Activated CD4-positive, alpha-beta T cell treated with anti-CD3 and anti-CD28 coated beads for 36 hours (primary cell): ENCODE measurements at places on chromosomes 7 and 10.

GRCh38 chr10:130689743-130690626 is 553.8 kb downstream of the GLRX3 start:
- no peaks in the 10 kb centered on the region for H3K4me1 ChIP-seq
- no peak for DNase-seq
- H3K27ac ChIP-seq, result no peak overlapping the region

DNA sequence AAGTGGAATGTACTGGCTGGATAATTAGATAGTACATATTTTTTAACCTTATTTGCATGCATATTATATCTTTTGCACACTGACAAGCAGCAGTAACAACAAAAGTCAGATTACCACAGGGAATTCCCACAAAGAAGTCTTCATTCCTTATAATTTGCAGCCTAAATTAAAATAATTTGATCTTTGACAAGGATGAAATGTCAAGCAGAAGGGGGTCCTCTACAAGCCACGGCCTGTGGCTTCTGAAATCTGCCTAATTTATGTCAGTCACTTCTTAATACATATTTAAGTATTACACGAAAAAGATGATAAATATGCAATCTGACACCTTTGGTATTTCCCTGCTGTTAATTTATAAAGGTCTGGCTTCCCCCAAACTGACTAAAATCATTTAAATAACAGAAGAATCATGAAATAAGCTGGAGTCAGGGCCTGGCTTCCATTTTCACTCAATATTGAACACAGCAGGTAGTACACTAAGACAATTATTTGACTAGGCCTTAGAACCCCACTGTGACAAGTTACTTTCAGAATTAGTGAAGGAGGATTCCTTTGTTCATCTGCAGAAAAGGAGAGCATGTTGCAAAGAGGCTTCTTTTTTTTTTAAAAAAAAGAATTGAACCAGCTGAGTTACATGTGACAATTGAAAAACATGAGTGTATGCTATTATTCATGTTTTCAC is 351.1 kb upstream of the ETV1 start:
- no peak overlapping the region for H3K27ac ChIP-seq
- H3K27me3 ChIP-seq, result no peaks in the 10 kb centered on the region
- DNase-seq, result no peak
- no peaks in the 10 kb centered on the region for H3K36me3 ChIP-seq
- H3K4me1 ChIP-seq, result no peaks in the 10 kb centered on the region

DNA sequence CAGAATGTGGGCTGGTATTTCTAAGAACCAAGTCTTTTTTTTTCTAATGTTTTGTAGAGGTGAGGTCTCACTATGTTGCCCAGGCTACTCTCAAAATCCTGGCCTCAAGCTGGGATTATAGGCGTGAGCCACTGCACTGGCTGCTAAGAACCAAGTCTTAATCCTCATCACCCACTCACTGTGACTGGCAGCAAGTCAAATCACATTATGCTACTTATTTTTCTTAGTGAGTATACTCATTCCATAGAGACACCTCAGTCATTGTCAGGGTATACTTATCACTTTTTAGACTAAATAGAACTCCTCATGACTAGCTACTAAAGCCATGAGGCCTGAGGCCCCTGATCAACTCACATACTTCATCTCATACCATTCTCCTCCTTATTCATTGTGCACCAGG is 116.1 kb downstream of the STRA8 start:
- H3K27ac ChIP-seq, result no peak overlapping the region
- DNase-seq, result no peak
- H3K4me3 ChIP-seq, result no peak overlapping the region
- peaks cover 2% of the 10 kb centered on the region for H3K27me3 ChIP-seq

- peak within 1 kb of the TSS; percentile 90 for H3K4me3 ChIP-seq
- H3K4me1 ChIP-seq, result peaks cover 22% of the 10 kb centered on the region
- peak; percentile 84 for DNase-seq
- H3K27ac ChIP-seq, result peak within 1 kb of the TSS; percentile 92
- peaks cover 20% of the 10 kb centered on the region for H3K36me3 ChIP-seq
- no peaks in the 10 kb centered on the region for H3K27me3 ChIP-seq
Observed at GRCh38 chr7:100867040-100867775, at the start of gene TRIP6. TRIP6 (plus strand) TSS chr7:100867387; CDS start chr7:100867498, 111 bp downstream.

GRCh38 chr10:12259988-12260387 is 64.0 kb downstream of the CDC123 start:
- peaks cover 9% of the 10 kb centered on the region for H3K4me1 ChIP-seq
- peaks cover under 1% of the 10 kb centered on the region for H3K36me3 ChIP-seq
- no peak overlapping the region for H3K27ac ChIP-seq
- H3K4me3 ChIP-seq, result no peak overlapping the region

GRCh38 chr7:152673897-152674296 is 2.0 kb downstream of the XRCC2 start:
- no peak overlapping the region for H3K27ac ChIP-seq
- DNase-seq, result no peak
- peaks cover 31% of the 10 kb centered on the region for H3K36me3 ChIP-seq
- peaks cover 8% of the 10 kb centered on the region for H3K4me1 ChIP-seq

DNA sequence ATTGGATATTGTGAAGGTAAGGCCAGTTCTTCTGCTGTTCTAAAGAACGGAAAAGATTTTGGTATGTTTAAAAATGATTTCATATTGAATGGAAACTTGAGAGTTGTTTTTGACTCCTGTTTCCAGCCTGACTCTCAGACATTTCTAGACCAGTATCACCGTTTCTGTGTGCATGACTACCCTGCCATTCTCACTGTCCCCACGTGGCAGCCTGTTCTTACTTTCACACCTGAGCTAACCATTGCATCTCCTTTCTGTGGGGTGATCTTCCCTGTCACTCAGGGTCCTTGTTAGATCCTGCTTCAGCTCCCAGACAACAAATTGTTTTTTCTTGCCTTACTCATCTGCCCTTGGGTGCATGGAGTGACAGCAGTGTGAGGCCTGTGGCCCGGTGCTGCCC is 38.9 kb downstream of the GLRX3 start:
- DNase-seq, result peak; percentile 57
- peaks cover 38% of the 10 kb centered on the region for H3K4me1 ChIP-seq
- H3K36me3 ChIP-seq, result peaks cover 43% of the 10 kb centered on the region

GRCh38 chr7:133678137-133678814 is 425.4 kb downstream of the EXOC4 start:
- no peak overlapping the region for H3K27ac ChIP-seq
- H3K27me3 ChIP-seq, result no peaks in the 10 kb centered on the region
- no peak for DNase-seq
- H3K4me3 ChIP-seq, result no peak overlapping the region
- H3K36me3 ChIP-seq, result peaks cover 5% of the 10 kb centered on the region
- peaks cover 11% of the 10 kb centered on the region for H3K4me1 ChIP-seq

DNA sequence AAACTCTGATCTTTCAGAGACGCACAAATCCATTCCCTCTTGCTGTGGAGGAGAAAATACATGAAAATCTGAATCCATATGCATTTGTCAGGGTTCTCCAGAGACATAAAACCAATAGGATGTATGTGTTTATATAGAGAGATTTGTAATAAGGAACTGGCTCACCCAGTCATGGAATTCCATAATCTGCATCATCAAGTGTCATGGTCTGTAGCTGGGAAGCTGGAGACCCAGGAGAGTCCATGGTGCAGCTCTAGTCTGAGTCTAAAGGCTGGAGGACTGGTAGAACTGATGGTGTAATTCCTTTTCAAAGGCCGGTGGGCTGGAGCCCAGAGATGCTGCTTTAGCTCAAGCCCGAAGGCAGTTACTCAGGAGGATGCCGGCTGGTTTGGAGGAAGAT is 134.0 kb downstream of the TCF7L2 start:
- H3K4me1 ChIP-seq, result no peaks in the 10 kb centered on the region
- H3K27me3 ChIP-seq, result no peaks in the 10 kb centered on the region
- no peak for DNase-seq
- no peaks in the 10 kb centered on the region for H3K36me3 ChIP-seq
- no peak overlapping the region for H3K4me3 ChIP-seq
- H3K27ac ChIP-seq, result no peak overlapping the region

DNA sequence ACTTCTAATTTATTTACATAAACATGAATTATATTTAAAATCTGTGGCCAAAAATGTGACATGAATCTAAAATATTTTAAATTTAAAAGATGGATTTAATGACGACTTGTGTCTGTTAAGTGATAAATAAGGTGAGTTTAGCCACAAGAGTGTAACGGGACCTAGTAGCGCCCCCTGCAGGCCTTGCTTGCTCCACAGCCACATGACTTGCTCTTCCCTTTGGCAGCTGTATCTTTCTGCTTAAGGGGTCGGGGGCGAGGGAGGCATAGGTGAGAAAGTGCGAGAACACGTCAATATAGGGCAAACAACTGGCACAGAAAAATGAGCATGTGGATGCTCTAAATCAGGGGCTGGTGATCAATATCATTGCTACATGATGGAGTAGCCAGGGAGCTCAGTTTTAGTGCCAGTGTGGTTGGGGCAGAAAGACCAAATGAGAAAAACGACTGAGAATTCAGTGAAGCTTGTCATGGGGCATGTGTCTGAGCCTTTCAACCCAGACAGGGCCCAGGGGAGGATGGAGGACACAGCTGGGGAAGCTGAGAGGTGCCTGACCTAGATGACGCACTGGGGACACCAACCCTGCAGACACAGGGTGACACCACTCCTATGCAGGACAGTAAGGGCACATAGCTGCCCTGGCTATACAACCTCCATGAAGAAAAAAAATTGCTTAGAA is 49.8 kb downstream of the PAXIP1 start:
- H3K4me1 ChIP-seq, result no peaks in the 10 kb centered on the region
- H3K4me3 ChIP-seq, result no peak overlapping the region
- H3K27ac ChIP-seq, result no peak overlapping the region
- H3K27me3 ChIP-seq, result no peaks in the 10 kb centered on the region

DNA sequence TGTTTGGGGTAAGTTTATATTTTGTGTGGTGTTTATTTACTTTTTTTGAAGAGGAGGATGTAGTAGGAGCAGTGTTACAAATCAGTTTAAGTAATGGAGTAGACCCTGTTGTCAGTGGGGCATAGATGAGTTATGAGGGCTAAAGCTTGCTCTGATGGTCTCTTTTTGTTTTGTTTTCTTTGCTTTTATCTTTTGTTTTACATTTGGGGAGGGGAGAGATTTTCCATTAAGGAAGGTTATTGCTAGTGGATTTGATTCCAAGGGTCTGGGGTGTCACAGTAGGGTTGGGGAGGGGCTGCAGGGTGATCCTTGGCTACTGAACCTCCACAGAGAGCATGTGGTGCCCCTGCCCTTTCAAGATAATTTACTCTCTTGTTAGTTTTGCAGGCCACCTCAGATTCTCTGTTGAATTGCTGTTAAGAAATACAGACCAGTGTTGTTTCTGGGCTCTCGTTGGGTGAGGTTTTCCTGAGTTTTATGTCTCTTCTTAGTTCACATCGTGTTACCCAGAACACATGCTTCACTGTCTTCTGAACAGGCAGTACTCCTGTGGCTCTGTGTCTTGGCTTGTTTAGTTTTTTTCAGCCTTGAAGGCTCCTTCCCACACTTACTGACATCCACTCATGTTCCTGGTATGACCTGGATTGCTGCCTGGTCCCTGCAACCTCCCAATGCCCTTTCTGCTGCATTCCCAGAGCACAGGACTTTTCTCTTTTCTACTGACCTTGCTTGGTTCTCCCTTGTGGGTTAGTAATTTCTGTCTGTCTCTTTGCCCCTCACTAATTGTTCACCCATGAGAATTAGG is 4.2 kb downstream of the KIFBP start:
- H3K27me3 ChIP-seq, result no peaks in the 10 kb centered on the region
- peaks cover 14% of the 10 kb centered on the region for H3K36me3 ChIP-seq
- peaks cover 59% of the 10 kb centered on the region for H3K4me1 ChIP-seq
- DNase-seq, result no peak
- no peak overlapping the region for H3K4me3 ChIP-seq
- H3K27ac ChIP-seq, result peak overlapping the region; percentile 38

GRCh38 chr7:115953592-115954255 is 76.8 kb downstream of the TFEC start:
- H3K27ac ChIP-seq, result no peak overlapping the region
- H3K36me3 ChIP-seq, result no peaks in the 10 kb centered on the region

DNA sequence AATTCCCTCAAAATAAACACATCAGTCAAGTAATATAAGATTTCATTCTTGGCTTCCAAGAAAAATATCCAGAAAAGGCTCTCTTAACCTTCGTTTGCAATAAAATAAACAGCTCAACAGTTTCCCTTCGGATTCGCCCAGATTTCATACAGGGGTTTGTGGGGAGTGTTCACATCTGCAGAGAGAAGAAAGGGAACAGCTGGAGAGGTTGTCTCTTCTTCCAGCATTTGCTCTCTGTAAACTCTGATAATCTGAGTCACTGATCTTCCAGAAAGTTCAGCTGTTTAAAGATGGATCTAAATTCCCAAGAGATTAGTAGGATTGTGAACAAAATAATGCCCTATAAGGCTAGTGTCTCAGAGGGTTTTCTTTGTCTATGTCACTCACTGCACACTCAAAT is 277.9 kb downstream of the HPSE2 start:
- no peaks in the 10 kb centered on the region for H3K36me3 ChIP-seq
- no peak overlapping the region for H3K4me3 ChIP-seq
- H3K4me1 ChIP-seq, result no peaks in the 10 kb centered on the region

GRCh38 chr7:120867932-120868331 is 10.0 kb upstream of the TSPAN12 start:
- DNase-seq, result no peak
- peaks cover 39% of the 10 kb centered on the region for H3K27me3 ChIP-seq
- H3K4me1 ChIP-seq, result no peaks in the 10 kb centered on the region
- no peak overlapping the region for H3K4me3 ChIP-seq

DNA sequence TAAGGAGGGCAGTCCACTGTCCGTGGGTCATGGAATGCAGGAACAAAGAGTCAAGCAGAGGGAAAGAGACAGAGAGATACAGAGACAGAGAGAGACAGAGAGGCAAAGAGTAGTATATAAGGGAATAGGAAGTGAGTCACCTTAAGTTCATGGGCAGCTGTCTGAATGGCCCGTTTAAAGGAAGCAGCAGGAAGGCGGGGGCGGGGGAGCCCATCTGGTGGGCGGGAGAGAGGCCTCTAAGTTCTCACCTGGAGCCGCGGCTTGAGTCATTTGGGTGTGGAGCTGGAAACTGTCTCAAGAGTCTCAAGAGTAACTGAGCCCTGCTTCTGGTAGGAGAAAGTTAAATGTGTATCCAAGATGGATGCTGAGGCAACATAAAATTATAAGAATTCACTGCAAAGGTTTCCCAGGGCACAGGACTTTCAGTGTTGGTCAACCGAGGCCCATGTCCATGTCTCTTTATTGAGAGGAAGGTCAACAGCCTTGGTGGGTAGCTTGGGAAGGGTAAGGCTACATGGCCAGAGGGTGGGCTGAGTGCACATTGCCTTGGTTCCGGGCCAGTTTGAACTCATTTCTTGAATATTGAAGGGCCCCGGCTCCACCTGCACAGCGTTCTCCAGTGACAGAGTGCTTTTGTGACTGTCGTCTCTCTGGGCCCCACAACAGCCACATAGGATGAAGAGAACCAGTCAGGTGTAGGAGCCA is 85.5 kb upstream of the CACUL1 start:
- H3K4me1 ChIP-seq, result peaks cover 19% of the 10 kb centered on the region
- H3K27ac ChIP-seq, result peak overlapping the region; percentile 86
- no peaks in the 10 kb centered on the region for H3K36me3 ChIP-seq
- H3K4me3 ChIP-seq, result peak overlapping the region; percentile 5
- peak; percentile 93 for DNase-seq

- no peak overlapping the region for H3K4me3 ChIP-seq
- no peak for DNase-seq
- no peaks in the 10 kb centered on the region for H3K27me3 ChIP-seq
- peak overlapping the region; percentile 90 for H3K27ac ChIP-seq
- peaks cover 8% of the 10 kb centered on the region for H3K36me3 ChIP-seq
- peaks cover 40% of the 10 kb centered on the region for H3K4me1 ChIP-seq
Observed at GRCh38 chr7:2771274-2771731, 72.8 kb downstream of the GNA12 start.

GRCh38 chr10:50432211-50433009 is 181.1 kb upstream of the ASAH2 start:
- DNase-seq, result no peak
- H3K4me1 ChIP-seq, result peaks cover 35% of the 10 kb centered on the region
- peaks cover 24% of the 10 kb centered on the region for H3K36me3 ChIP-seq
